GOT3 (cell line): ENCODE measurements at places on chromosomes 1 and 21.
A peak's percentile ranks its signal among the peaks of the same experiment; 100 is the strongest.

DNA sequence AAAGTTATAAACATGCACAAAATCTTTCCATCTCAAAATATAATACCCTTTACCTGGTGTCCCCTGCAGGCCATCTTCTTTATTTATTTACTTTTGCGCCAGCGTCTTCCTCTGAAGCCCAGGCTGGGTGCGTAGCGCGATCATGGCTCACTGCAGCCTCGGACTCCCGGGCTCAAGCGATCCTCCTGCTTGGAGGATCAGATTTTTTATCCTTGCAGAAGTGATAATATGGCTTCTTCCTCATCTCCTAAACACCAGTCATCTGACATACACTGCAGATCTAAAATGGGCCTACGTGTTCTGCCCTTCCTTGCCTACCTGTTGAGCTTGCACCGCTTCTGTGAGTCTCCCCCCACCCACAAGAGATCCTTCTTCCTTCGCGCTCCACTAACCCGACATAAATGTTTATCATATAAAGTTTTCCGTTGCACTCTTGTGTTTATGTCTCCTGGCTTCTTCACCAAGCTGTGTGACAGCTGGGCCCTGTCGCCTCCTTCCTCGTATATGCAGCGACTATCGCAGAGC lies 506 bp upstream of the SRP9 start:
- no peak for DNase-seq

DNA sequence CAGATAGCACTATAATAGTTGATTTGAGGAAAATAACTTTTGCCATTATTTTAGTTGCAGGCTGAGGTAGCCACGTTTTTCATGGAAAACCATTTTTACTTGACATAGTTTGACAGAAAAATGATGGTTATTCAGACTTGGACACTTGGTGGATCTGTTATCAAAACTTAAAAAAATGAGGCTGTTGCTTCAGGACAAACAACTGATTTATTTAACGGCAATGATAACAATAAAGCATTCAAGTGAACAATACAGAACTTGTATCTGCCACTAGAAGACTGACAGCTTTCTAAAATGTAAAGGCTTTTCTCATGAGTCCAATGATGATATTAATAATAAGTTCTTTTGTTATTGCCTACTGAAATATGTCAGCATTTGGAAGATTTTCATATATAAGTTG lies 322.9 kb downstream of the BRINP3 start:
- DNase-seq = no peak

- no peak for DNase-seq
Observed at GRCh38 chr21:20451046-20451445, 547.2 kb upstream of the NCAM2 start.

GRCh38 chr1:100582943-100583342 lies 45.0 kb downstream of the GPR88 start:
- DNase-seq = no peak

DNA sequence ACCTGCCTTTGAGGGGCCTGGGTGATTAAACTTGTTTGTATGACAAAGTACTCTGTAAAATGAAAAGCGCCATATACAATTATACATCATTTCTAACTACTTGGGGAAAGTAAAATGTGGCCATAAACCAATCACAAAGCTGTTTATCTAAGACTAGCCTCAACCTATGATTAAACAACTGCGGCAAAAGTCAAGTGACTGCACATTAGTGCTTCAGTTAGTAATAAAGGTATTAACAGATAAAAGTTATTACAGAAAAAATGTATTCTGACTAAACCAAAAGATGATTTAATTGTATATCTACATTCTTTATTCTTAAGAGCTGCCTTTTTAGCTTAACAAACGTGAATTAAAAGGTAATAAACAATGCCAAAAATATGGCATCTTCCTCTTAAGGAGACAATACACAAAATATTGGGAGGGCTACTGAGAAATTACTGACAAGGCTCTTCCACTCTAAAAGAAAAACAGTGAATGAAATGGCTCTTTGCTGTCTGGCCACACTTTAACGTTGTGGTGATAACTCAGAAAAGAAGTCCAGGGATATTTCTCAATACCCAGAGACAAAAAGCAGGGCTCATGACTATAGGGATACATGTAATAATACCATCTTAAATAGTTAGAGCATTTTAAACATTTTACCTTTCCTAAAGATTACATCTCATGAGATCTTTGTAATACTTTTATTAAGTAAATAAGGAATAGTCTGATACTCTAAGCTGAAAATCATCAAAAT lies 8.6 kb downstream of the ARHGAP29 start:
- no peak for DNase-seq

- DNase-seq = no peak
Observed at GRCh38 chr1:22506130-22506692, 54.6 kb downstream of the ZBTB40 start.

GRCh38 chr1:161936786-161937185 lies 86.9 kb downstream of the OLFML2B start:
- DNase-seq = no peak

GRCh38 chr1:237154157-237154556 lies 112.2 kb downstream of the RYR2 start:
- no peak for DNase-seq

GRCh38 chr1:183388735-183389134 lies 29.4 kb downstream of the NMNAT2 start:
- DNase-seq = no peak

- no peak for DNase-seq
Observed at GRCh38 chr21:42779431-42779861, 99.9 kb downstream of the WDR4 start.

DNA sequence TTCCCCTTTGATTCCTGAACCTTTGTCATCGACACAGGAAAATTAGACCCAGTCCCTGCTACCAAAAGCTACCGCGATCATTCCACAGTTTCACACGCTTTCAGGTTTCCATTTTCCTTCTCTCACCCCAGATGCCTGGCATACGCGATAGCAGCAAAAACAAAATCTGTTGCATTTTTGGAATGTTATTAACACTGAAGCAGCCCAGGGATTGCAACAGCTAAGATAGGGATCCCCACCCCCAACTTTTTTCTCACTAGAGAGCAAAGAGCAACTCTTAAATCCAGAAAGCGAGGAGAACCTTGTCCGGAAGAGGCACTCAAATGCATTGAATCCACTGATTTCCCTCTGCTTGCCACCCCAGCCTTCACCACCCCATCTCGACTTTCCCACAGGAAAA lies 8.9 kb downstream of the OVAAL start:
- DNase-seq = no peak

GRCh38 chr21:38743772-38744529 lies 61.8 kb upstream of the ETS2 start:
- no peak for DNase-seq

GRCh38 chr1:164754088-164754600 lies 195.2 kb downstream of the PBX1 start:
- no peak for DNase-seq

GRCh38 chr1:6625584-6626149 lies 999 bp downstream of the THAP3 start:
- DNase-seq = no peak

DNA sequence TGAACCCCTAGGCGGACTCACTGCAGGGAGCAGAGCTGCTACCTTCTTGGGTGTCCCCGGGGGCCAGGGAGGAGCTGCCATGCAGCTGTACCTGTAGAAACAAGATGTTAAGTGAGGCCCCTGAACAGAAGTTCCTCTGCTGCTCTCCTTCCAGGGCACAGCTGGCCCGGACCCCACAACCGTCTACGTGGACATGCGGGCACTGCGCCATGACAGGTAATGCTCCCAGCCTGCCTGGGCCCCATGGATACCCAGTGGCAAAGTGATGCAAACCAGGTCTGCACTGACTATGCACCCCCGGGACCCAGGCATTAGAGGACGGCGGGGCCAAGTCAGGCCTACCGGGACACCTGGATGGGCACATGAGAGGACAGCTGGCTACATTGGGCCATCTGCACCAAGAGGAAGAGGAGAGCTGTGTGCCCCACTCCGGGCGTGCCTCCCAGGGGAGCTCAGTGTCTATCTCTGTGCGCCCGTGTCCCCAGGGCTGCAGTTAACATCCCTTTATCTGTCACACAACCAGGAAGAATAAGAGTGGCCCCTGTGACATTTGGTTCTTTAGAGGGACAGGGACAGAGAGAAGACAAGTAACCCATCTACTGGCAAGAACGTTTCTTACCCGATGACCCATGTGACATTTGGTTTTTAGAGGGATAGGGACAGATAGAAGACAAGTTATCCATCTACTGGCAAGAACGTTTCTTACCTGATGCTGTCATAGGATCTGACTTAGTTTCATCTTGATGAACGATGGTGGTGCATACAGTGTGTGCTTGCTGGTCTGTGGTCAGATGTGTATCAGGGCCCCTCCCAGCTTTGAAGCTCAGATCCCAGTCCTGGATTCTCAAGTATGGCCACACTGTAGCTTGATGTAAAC lies 44.1 kb downstream of the S100B start:
- DNase-seq = no peak

GRCh38 chr1:62917314-62917713 lies 133.4 kb downstream of the ATG4C start:
- DNase-seq = no peak

DNA sequence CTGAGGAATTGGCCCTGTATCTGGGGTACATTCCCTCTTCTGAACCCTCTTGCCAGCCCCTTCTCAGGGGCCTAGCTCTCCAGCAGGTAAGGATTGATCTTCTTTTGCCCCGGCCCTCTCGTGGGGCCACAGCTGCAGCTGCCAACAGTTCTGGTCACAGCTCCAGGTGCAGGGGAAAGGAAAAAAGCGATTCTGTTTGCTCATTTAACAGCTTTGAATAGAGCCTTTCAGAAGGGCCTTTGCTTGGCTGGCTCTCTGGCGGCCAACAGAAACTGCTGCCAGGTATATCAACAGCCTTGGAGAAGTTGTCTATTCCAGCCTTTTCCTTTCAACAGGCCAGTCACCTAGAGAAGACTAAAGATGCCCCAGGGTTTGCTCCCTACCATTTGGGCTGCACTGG lies 16.1 kb upstream of the FMOD start:
- no peak for DNase-seq

DNA sequence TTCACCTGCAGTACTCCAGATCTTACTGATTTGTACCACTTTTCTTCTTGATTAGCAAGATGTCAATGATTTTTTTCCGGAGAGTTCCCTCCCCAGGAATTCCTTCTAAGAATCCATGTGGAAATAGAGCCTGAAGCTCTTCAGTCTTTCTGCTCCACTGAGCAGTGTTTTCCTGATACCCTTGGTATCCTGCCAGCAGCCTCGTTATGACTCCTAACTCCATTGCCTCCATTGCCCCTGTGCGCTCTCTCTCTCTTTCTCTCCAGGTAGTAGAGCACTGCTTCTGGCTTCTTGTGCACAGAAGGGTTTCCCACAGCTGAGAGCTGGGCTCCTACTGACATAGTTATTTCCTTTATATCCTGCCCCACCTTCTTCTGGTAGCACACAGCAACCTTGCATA lies 12.2 kb downstream of the UBE2U start:
- DNase-seq = no peak

DNA sequence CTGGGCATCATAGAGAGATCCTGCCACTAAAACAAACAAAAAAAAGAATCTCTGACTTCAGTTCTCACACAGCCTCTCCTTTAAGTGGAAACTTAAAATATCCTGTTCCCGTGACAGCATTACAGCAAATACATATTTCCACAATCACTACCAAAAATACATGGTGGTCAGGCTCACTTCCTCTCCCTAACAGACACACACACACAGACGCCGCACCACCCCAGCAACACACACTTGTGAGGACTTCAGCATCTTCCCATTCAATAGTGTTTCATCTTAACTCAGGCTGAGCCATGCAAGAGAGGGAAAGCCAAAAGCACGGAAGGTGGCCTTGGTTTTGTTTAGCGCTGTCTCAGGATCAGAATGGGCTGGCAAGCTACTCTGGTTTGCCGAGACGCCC lies 21.9 kb downstream of the KIAA1614 start:
- no peak for DNase-seq

DNA sequence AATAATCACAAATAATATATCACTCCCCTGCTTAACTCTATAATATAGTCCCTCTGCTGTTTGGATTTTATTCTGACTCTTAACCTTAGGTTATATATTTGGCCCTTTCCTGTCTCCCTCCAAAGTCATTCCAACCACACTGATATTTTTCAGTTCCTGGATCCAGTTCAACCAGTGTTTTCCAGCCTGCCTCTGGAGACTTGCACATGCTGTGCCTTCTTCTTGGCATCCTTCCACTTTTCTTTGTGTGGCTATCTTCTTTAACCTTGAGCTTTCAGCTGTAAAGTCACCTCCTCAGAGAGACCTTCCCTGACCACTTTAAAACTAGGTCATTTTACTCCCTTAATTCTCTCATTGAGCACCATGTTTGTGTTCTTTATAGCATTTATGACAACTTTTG lies 19.4 kb downstream of the CERS2 start:
- DNase-seq = no peak

GRCh38 chr21:30714946-30715345 lies 3.6 kb downstream of the KRTAP21-3 start:
- DNase-seq = no peak

DNA sequence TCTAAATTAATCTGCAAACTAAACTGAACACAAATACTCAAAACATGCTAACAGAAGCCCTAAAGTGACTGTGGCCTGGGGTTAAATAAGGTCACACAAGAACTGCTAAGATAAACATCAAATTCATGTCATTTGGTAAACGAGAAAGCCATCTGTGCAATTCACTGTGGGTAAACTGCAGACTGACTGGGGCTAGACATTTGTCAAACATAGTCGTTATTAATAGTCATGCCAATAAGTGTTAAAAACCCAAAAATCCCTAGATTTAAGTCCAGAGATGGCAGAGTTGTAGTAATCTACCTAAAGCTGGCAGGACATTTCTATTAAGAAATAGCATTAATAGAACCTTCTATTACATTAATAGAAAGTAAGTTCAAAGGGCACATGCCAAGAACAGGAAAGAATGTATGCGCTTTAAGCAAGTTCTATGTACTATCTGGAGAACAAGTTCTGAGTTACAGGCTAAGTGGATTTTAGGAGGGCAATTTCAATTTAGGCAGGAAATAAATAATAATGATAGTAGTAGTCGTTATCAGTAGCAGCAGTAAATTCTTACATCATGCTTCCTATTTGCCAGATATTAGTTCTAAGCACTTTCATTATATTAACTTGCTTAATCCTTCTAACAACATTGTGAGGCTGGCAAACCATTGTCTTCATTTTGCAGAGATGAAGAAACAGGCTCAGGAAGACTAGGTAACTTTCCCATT lies 8.6 kb downstream of the EDEM3 start:
- no peak for DNase-seq

GRCh38 chr21:33022489-33022827 lies 3.3 kb upstream of the OLIG2 start:
- DNase-seq = no peak

GRCh38 chr1:45802343-45803298 lies 791 bp upstream of the MAST2 start:
- DNase-seq = peak; percentile 31

DNA sequence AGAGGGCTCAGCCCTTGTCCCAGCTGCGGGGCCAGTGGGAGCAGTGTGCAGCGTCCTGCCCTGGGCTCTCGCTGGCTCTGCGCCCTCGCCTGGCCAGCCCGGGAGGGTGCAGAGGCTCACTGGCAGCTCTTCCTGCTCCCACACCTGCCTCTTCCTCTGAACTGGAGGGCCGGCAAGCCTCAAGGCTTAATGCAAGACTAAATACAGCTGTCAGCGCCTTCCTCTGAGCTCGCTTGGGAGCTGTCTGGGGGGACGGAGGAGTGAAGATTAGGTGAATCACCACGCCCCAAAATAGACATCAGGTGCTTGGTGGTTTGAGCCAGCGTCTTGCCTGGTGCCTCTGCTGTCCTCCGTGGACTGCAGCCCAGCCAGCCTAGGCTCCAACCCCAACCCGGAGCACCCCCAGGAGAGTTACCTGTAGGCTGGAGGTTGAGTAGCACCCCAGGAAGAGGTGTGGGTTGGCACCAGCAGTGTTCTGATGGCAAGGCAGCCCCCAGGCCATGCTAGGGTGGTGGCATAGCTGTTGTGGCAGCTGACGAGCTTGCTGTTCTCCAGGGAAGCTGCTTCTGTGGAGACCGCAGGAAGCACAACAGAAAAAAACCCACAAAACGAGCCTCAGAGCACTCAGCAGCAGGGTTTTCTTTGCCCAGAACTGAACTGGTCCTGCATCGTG lies 36.9 kb downstream of the UMODL1 start:
- no peak for DNase-seq
